ENCODE measurements at places on chromosomes 3 and 15.

DNA sequence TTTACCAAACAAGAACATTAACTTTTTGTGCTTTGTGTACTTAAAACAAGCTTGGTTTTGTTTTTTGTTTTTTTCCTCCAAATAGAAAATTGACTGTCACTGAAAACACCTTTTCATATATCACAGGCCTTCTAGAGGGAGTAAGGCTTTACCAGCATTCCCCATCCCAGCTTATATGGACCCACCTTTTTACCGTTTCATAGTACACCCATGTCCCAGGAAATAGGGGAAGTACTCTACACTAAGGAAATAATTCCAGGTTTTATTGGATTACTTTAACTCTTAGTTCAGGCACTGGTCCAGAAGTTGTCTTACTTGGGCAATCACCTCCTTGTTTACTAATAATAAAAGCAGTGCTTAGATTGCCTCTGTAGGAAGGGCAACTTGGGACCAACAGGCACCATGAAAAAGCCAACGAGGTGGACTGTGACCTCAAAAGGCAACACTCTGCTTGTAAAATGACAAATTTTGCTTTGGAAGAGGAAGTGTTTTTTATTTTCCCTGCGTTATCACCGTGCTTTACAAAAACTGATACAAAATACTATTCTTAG, 26.2 kb downstream of the HMG20A start:
- ATAC-seq, result no peak

- ATAC-seq, result no peak
Measured at GRCh38 chr15:45802140-45802539, 167.3 kb downstream of the SQOR start.

DNA sequence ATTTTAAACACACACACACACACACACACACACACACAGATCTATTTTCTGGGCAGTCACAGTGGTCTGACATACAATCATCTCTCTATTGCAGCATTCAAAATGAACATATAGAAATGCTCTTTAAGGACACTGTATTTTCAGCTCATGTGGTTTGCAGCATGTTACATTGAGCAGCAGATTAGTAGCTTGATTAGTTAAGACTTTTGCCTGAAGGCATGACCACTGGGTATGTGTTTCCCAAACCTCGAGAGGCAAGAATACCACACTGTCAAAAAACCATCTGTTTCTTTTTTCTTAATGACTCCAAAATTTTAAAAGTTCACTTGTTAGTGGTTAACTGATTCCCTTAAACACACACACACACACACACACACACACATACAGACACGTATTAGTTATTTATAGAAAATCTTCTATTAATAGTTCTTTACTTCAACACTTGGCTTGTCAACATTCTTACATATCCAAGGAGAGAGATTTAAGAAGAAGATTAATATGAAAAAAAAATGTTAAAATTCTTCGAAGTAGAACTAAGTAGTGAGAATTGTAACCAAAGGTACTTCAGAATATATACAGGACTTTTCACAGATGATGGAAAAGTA, 518.2 kb downstream of the CADM2 start:
- ATAC-seq, result no peak

DNA sequence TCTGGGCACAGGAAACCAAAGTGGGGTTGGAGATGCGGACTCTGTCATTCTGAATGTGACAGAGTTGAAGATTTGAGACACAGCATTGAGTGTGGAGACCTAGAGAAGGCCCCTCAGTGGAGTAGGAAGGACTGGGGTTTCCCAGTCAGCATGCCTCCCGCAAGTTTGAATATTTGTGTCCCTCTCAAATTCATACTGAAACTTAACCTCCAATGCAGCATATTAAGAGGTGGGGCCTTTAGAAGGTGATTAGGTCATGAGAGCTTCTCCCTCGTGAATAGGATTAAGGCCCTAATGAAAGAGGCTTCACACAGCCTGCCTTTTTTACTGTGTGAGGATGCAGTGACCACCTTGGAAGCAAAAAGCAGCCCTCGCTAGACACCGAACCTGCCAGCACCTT, 8.0 kb downstream of the HDDC3 start:
- ATAC-seq, result peak; percentile 70

- no peak for ATAC-seq
Measured at GRCh38 chr3:31810991-31811433, 170.1 kb downstream of the OSBPL10 start.

DNA sequence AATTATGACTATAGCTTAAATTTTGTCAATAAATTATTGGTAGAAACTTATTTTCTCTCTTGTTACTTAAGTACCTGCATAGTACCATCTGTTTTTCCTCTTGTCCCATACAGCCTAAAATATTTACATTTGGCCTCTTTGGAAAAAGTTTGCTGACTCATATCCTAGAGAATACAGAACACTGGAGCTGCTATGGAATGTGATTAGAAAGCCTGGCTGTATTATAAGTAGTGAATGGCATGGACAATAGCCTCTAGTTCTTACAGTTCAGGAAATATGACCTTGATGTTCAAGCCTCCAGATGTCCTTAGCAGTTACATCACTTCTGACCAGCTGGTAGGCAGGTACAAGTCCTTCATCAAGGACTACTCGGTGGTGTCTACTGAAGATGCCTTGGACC, 28.3 kb downstream of the ST8SIA2 start:
- no peak for ATAC-seq

DNA sequence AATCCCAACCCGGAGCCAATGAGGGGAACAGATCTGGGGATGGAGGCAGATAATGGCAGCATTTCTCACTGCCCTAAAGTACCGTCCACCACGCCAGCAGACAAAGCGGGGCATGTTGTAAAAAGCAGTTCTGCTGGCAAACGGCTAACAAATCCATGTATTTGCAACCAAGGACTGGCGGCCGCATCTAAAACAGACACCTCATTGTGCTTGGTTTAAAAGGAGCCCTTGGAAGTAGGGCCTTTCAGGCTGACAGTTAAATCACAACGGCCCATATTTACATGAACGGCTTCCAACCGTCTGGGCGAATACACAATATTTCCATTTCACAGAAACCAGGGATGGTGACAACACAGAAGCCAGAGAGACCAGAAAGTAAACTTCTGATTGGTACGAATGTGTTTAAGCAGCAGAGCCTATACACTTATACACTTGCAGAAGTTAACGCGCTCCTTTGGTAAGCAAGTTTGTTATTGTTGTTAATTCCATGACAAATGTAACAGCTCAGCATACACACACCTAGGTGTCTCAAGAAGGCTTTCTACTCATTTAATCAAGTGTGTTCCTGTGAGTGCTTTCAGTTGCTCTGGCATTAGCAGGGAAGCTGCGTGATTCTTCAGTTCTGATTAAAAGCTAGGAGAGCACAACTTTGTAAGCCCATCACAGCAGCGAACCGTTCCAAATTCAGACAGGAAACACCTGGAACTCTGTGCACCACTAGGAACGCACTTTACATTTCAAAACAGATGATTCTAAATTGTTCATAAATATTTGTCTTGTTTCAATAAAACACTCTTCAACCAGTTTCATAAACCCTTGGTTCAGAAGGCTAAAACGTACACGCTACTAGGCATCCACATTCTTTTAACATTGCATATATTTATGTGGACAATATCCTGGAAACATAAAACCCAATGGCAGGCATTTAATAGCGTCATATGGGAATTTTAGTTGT, 112.9 kb downstream of the PDZRN3 start:
- no peak for ATAC-seq

GRCh38 chr3:125271127-125271526, 58.6 kb upstream of the SLC12A8 start:
- ATAC-seq, result no peak

- ATAC-seq, result peak; percentile 99
Measured at GRCh38 chr3:170144437-170144843, 37.1 kb downstream of the PHC3 start.

All from activated CD4-positive, CD25-positive, alpha-beta regulatory T cell treated with anti-CD3 and anti-CD28 coated beads, Interleukin-2, amount 50 U/mL, for 24 hours (primary cell).